CD4-positive, alpha-beta T cell treated with Interleukin-15 for 1 hour (primary cell): ENCODE measurements at places on chromosomes 4 and X.

DNA sequence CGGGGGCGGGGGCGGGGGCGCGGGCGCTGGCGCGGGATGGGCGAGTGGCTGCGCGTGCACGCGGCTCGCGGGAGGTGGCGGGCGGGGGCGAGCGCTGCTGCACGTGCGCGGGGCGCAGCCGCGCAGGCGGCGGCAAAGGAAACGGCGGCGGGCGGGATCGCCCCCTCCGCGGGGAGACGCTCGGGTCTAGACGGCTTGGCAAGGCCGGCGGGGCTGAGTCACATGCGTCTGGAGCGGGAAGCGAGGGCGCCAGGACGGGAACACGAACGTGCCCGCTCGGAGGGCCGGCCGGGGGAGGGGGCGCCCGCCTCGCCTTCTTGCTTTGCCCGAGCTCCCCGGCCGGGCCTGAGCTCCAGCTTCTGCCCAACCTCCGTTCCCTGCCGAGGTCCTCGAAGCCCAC is 4.3 kb upstream of the HAUS7 start:
- DNase-seq, result peak; percentile 47

GRCh38 chrX:16671005-16671404 is 21.0 kb downstream of the S100G start:
- no peak for DNase-seq

GRCh38 chrX:130887376-130887775 is 15.6 kb downstream of the ENOX2 start:
- DNase-seq, result no peak

- no peak for DNase-seq
These were observed 170.0 kb downstream of the SMIM20 start for GRCh38 chr4:26083987-26084386.

GRCh38 chr4:103032574-103032973 is 13.1 kb upstream of the SLC9B1 start:
- DNase-seq, result no peak

- DNase-seq, result no peak
These were observed 247.3 kb upstream of the DIPK2B start for GRCh38 chrX:45447995-45448394.

DNA sequence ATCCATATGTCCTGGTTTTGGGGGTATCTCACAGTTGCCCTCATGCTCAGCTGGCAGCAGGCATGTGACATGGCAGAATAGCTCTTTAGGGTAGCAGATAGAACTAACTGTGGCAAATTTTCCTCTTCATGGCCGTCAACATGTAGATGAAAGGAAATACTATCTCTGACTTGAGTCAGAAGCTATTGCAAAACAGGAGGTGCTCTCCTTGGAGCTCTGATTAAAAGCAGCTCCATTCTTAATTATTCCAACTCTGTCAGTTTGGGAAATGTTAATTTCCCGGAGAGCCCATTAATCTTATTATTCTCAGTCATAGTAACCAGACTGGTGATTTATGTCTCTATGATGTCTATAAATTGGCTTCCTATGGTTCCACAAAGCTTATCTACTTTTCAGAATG is 18.2 kb downstream of the IL13RA1 start:
- no peak for DNase-seq

DNA sequence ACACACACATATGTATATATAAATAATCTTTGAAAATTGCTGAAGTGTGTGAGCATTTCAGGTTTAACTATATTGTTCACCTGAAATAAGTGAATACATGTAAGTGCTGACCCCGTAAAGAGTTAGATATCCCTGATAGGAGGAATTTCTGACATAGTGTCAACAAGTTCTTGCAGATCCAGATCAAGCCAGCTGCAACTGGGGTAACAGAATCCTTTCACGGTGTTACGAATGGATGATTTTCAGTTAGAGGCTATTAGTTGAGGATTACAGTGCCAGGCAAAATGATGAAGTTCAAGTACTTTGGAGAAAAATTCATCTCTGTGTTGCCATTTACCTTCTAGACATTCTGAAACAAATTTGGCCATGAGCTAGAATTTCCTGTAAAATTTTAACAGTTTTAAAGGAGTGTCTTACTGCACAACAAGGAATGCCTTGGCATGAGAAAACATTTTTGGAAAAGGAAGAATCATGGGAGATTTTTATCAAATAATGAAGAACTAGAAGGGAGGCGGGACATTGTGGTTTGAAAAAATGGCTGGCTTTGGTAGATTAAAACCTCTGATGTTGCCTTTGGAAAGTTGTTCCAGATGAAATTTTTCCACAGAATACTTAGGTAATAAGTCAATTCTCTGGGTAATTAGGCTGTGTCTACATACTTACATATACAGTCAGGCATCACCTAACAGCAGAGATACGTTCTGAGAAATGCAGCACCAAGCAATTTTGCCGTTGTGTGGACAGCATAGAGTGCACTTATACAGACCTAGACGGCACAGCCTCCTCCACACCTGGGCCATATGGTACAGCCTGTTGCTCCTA is 84.4 kb upstream of the FAT1 start:
- DNase-seq, result no peak

- no peak for DNase-seq
These were observed 77.1 kb upstream of the ATXN3L start for GRCh38 chrX:13396924-13397323.

DNA sequence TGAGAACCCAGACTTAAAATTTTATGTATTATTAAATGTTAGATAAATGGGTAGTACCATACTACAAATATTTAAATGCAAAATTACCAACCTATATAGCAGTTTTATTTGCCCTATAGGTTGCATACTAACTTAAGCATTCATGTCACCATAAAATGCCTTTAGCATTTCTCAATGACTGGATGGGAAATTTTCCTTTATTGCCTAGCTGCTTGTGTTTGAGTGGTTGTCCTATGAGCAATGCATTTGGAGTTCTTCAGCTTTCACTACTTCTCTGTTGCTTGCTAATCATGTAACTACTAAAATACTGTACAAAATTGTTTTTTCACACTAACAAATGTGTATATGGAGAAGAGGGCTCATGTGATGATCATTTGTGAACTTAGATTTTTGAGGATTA is 44.2 kb upstream of the CEP135 start:
- no peak for DNase-seq

DNA sequence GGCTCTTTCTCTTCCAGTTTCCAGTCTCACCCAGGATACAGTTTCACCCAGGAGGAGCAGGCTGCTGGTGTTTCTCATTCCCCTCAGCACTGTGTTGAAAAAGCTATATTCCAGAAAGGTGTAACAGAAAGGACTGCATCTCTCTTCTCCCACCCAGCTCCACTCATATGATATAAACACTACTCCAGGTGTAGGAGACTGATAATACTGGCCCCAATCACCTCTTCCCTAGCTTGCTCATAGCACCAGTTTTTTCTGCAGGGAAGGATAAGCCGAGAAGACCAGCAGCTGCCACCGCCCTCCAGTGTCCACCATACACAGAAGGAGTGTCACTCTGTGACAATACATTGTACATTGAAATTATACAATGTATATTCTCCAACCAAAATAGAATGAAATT is 105.5 kb upstream of the STK26 start:
- DNase-seq, result no peak

DNA sequence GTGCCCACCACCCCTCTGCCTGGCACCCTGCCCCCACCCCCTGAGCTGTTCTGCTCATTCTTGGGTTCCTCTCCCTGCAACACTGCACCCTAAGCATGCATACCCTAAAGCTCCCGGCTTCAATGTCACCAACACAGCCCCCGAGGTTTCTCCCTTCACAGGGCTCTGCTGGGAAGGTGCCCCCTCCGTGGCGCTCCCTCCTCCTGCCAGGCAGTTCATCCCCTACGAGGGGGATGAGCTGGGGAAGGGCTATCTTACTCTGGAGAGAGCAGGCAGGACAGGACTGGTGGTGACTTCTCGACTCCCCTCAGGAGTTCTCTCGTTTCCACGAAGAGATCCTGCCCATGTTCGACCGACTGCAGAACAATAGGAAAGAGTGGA is 6.5 kb downstream of the ATP5ME start:
- no peak for DNase-seq
